ENCODE measurements at places on chromosomes 7 and 10.

- peak; percentile 26 for DNase-seq
Measured at GRCh38 chr7:7970531-7971307, 2.1 kb downstream of the GLCCI1 start.

- DNase-seq = peak; percentile 93
Measured at GRCh38 chr7:131011976-131012375, 278.0 kb upstream of the KLF14 start.

GRCh38 chr7:124322561-124322960, 289.7 kb upstream of the TMEM229A start:
- DNase-seq = no peak

- no peak for DNase-seq
Measured at GRCh38 chr10:44958196-44958897, 1.3 kb upstream of the RASSF4 start.

DNA sequence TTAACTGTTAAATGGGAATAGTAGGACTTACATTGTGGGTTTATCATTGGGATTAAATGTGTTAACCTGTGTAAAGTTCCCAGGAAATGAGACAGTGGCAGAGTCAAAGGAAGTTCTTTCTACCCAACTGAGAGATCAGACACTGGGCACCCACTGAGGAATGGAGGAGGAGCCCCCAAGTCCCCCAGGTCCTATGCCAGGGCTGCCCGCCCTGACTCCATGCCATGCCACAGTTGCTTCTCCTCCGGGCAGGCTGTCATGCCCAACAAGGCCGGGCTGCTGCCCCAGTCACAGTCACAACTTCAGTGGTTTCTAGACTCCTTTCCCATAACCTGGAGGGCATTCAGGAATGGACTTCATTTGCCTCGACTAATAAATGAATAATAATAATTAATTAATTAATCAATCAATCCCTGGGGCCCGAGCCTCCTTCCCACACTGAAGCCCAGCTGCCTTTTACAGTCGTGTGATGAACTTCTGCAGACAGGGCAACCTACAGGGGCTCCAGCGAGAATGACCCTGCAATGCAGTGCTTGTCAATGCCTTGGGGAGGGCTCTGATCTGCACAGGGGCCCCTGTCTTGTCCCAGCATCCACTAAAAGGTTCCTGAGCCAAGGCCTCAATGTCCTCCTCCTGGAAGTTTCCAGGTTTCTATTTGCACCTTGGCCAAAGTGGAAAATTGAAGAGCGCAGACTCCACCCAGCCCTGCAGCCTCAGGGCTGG, 32.4 kb downstream of the DRGX start:
- DNase-seq = no peak

DNA sequence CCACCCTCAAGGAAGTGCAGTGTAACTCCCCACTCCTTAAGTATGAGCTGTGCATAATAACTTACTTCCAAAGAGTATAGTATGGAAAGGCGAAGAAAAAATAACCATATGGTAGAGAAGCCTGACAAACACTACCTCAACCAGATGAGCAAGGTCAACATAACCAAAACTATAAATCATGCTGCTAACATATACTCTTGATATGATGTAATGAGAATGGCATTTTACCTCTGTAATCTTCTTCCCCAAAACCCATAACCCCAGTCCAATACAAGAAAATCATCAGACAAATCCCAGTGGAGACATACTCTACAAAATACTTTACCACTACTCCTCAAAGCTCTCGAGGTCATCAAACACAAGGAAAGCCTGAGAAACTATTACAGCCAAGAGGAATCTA, 15.8 kb downstream of the OSBPL3 start:
- no peak for DNase-seq

DNA sequence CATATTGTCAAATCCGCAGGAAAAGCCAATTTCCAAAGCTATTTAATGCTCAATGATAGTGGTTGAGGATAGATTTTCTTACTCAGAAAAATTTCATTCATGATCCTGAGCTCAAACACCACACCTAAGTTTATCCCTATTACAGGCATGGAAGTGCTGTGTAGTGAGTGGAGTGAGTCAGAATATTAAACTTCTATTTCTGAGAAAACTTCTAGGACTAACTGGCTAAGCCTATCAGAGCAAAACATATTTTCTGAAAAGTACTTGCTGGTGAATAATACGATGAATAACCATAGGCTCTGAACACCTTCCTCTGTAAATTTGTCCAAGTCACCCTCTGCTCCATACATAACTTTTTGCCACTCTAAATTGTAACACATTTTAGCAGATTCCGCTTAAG, 221.5 kb downstream of the SUGCT start:
- DNase-seq = no peak

DNA sequence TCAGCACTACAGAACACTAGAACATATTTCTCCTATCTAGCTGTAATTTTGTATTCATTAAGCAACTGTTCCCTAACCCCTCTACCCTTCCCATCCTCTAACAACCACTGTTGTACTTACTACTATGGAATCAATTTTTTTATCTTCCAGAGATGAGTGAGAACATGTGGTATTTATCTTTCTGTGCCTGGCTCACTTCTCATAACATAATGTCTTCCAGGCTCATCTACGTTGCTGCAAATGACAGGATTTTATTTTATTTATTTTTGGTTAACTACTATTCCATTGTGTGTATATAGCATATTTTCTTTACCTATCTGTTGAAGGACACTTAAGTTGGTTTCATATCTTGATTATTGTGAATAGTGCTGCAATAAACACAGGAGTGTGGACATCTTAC, 200.9 kb upstream of the CHRM2 start:
- no peak for DNase-seq

DNA sequence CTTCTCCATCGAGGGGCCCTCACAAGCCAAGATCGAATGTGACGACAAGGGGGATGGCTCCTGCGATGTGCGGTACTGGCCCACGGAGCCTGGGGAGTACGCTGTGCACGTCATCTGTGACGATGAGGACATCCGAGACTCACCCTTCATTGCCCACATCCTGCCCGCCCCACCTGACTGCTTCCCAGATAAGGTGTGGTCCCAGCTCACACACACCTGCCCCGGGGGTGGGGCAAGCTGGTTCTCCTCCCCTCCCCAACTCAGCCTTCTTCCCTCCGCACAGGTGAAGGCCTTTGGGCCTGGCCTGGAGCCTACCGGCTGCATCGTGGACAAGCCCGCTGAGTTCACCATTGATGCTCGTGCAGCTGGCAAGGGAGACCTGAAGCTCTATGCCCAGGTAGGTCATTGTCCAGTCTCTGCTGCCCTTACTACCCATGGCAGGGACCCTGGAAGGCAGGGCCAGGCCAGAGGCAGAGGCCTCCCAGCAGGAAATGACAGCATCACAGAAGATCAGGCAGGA, 11.0 kb downstream of the FLNC start:
- no peak for DNase-seq

DNA sequence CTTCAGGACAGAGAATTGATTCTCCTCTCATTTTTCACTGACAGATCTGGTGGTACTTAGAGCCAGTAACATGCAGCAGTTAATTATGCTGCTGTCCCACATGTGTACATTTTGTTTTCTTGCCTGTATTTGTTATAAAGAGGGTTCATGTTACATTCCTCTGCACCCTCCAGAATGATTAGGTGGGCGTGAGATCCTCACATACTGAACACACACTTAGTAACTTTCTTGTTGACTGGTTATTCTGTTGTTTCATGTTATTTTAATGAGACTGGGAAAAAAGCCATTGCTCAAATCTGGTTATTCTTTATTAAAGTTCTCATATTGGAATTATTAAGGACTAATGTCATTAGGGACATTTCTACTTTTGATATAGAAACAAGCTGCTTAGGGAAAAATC, 409.1 kb downstream of the SDK1 start:
- no peak for DNase-seq
